ENCODE measurements at places on chromosomes 4 and X.

DNA sequence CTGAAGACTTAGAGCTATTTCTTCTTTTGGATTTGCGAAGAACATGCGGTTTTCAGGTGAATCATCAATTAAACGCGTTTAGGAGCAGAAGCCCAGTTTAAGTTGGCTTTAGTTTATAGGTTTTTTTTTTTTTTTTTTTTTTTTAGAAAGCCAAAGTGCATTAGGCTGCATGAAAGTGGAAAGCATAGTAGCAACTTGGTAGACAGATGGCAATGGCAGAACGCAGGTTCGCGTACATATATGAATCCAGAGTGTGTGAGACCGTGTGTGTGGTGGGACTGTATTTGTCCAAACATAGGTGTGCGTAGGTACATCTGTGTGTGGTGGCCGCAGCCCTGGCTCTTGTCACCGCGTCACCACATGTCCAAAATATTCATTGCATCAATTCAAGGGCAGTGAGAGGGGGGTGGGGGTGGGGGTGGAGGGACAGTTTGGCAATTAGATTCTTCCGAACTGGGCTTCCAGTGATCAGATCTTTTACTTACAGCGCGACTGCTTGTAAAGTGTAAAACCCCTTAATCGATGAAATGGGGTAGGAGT, 901 bp downstream of the JADE1 start:
- peak; percentile 8 for DNase-seq

DNA sequence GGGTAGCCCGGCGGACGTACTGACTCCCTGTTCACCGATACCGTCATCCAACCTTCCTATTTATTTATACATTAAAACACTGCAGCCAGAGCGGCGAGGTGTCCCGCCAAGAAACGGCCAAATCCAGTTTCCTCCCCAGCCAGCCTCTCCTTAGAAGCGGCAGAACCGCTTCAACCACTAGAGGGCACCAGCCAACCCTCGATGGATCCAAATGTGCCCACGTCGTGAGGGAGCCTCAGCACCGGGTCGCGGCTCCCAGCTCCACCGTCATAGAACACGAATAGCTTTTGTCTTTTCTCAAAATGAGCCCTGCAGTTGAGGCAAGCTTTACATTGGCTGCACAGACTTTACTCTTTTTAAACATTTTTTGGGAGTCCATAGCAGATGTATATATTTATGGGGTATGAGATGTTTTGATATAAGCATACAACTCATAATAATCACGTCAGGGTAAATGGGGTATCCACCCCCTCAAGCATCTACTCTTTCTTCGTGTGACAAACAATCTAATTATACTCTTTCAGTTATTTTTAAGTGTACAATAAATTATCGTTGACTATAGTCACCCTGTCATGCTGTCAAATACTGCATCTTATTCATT, 13.0 kb upstream of the HELT start:
- peak; percentile 76 for DNase-seq

DNA sequence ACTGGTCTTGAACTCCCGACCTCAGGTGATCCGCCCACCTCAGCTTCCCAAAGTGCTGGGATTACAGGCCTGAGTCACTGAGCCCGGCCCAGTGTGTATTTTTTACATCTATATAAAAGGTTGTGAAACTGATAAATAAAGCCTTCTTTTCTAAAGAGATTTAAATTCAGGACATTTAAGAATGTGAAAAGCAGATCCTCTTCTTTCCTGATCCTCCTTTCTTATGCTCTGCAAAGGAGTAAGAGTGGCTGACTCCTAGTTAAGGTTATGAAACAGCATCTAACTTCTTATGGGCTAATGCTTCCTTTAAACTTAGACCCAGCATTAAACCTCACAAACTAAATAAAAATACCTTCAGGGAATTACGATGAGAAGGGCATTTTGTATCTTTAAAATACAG, 197.7 kb upstream of the MAB21L2 start:
- DNase-seq: no peak

- DNase-seq: no peak
Observed at GRCh38 chrX:28329156-28329555, 258.1 kb upstream of the IL1RAPL1 start.

GRCh38 chr4:102535398-102536082, 34.4 kb downstream of the NFKB1 start:
- no peak for DNase-seq

GRCh38 chr4:71094201-71094600, 100.8 kb downstream of the DCK start:
- no peak for DNase-seq

DNA sequence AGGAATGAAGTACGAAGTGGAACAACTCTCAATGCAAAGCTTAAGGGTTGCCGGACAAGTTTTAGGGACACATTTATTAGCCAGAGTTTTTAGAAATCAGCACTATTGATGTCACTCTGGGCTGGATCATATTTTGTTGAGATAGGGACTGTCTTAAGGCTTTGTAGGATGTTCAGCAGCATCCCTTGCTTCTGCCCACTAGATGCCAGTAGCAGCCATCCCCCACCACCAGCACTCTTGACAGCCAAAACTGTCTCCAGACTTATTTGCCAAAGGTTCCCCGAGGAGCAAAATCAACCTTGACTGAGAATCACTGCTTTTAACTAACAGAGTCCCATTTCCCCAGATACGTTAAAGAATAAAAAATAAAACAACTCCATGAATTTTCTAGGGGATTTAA, 1497.3 kb downstream of the STIM2 start:
- no peak for DNase-seq

GRCh38 chr4:54958236-54958635, 167.2 kb downstream of the KDR start:
- no peak for DNase-seq

GRCh38 chrX:55450259-55450658, 1.7 kb upstream of the MAGEH1 start:
- DNase-seq: no peak

- no peak for DNase-seq
Observed at GRCh38 chr4:185955151-185955770, 113.7 kb upstream of the TLR3 start.

DNA sequence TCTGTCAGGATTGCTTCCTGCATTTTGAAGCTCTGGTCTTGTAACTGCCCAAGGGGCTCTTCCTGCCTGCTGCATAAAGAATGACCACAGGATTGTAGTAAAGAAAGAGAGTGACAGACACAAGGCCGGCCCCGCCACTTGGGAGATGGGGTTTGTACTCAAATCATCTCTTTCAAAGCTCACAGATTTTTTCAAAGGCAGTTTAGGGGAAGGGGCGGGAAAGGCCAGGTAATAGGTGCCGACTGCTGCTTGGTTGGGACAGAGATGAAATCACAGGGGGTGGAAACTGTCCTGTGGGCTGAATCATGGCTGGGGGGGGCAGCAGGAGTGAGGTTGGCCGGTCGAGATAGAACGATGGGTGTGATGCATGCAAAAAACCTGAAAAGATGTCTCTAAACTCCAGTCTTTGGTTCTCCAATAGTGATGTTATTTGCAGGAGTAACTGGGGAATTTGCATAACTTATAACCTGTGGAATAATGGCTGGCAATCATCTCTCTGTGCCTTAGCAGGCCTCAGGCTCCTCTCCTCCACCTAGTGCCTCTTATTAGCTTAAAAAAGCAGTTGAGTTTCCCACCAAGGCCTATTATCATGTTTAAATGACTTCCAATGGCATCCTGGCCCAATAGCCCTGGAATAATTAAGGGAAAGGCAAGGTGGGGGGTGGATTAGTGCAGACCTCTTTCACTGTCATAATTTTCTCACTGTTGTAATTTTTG, 778.4 kb upstream of the FRG1 start:
- DNase-seq: no peak

- DNase-seq: no peak
Observed at GRCh38 chr4:37666625-37667071, 19.5 kb downstream of the RELL1 start.

DNA sequence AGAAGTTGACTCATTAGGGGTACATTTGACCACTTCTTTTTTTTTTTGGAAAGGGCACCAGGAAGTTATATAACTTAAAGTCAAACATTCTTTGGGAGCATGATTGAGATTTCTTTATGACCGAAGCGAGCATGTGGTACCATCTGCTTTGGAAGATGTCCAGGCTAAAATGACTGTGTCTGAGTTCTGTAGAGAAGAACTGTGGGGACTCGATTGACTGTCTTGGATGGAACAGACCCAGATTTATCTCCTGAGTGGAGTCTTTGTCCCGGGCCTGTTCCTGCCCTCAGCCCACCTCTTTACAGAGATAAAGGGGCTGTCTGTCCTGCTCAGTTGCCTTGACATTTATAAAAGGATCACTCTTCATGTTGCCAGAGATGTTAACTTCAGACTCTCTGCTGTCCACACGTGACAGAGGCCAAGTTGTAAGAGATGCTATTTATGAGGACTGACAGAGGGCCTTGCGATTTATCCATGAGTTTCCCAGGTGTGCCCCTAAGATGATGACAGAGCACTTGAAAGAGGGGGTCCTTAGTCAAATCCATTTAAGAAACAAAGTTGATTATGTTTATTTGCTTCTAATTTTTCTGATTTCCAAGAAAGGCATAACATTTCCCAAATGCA, 16.8 kb downstream of the SMIM20 start:
- no peak for DNase-seq

DNA sequence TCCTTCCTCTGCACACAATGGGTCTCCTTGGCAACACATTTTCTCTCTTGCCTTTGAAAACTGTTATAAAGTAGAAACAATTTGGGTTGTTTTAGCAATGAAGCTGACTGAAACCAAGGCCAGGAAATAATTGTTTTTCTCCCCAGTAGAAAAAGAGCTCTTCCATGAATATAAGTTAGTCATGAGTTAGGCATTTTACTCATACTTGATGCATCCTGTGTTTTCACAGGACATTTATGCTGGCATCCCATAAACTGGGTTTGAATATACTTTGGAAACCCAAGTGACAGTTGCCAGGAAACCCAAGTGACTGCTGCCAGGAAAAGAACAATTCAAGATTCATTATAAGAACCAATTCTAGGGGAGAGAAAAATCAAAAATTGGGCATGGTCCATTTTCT, 128.6 kb upstream of the NPY2R start:
- DNase-seq: no peak

DNA sequence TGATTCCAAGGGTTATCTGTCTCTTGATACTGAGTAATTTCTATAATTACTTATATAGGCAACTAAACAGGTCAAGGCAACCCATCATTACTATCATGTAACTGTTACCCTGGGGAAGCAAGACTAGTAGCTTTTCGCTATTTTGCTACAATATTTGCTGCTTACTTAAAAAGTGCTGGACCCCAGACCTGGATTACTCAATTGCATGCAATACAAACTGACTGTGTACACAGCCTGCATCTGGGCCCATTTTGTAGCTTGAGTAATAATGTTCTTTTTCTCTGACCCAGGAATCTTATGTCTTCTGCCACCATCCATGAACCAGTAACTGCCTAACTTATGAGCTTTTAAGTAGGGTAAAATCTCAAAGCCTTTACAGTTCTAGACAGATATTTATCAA, 53.4 kb downstream of the CNOT6L start:
- DNase-seq: no peak

DNA sequence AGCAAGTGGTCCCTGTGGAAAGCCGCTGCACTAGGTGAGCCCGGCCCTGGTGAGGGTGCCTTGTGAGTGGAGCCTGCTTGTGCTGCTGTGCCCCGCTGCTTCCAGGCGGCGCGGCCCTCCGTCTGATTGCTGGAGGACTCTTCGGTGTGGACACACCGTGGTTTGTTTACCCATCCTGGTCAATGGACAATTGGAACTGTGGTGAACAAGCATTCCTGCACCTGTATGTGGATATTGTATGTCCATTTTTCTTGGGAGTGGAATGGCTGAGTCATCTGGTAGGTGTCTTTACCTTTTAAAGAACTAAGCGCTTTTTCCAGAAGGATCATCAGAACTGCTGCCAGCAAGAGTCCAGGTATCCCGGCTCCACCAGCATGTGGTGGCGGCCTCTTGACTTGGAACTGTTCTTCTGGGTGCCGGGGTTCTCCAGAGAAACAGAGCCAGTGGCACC, 15.6 kb downstream of the MAEA start:
- DNase-seq: no peak

- no peak for DNase-seq
Observed at GRCh38 chrX:55011294-55011693, 11.1 kb downstream of the APEX2 start.

GRCh38 chrX:77622672-77623071, 163.3 kb downstream of the ATRX start:
- DNase-seq: no peak

- DNase-seq: no peak
Observed at GRCh38 chrX:33175201-33175600, 36.1 kb downstream of the DMD start.

DNA sequence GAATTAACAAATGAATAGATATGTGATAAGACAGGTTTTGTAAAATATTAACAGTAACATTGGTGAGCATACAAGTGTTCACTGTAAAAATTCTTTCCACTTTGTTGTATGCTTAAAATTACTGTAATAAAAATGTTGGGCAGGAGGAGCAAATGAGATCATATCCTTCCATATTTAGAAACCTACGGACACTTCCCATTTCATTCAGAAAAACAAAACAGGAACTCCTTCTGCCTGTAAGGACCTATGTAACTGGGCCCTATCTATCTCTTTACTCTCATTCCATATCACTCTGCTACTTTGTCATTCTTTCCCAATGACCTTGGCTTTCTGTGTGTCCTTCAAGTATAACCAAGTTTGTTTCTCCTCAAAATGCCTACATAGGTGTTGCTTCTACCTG, 53.7 kb upstream of the SLC39A8 start:
- no peak for DNase-seq

GRCh38 chr4:52868133-52868532, 6.0 kb downstream of the RASL11B start:
- DNase-seq: no peak

- DNase-seq: no peak
Observed at GRCh38 chrX:121028419-121028818, 19.0 kb upstream of the GLUD2 start.

DNA sequence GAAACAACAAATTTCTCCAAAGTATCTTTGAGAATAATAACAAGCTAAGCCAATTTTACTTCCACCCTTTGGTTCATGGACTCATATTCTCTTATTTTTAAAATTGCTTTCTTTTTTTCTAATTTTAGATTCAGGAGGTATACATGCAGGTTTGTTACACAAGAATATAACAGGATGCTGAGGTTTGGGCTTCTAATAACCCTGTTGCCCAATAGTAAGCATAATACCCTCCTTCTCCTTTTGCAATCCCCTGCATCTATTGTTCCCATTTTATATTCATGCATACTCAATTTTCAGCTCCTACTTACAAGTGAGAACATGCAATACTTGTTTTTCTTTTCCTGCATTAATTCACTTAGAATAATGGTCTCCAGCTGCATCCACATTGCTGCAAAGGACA, 202.3 kb upstream of the FSTL5 start:
- no peak for DNase-seq

DNA sequence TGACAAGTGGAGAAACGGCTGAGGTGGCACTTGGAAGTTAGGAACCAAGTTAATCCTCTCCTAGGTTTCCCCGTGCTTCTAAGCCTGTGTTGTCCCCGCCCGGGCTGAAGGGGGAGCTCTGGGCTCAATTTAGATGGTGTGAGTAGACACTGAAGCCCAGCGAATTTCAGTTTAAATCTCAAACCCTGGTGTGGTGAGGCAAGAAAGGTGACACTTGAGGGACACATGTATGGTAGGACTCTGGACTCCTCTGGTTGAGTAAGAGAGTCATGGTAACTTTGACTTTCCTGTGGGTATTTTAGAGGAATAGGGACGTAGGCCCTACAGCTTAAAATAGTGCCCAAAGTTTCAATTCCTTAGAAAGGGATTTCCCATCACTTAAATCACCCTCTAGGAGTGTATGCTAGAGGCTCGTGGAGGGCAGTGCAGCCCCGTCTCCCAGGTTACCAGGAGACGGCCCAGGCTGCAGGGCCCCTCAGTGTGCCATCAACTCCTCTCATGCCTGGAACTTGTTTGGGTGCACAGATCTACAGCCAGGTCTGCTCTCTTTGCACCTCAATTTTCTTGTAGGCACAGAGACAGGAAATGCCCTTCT, 24.0 kb downstream of the HAND2 start:
- DNase-seq: peak; percentile 45
